ENCODE measurements at places on chromosomes 1 and 21. TPM values are rescaled to one million over a fixed set of nuclear protein-coding genes. Genes with fewer than 3 reads are reported as not detected.

The SYPL2 gene
- polyA plus RNA-seq = 0.40 TPM

The MRAP gene
- polyA plus RNA-seq = not detected

The FCRL6 gene
- polyA plus RNA-seq = not detected

The RIPK4 gene
- polyA plus RNA-seq = not detected

The LRP8 gene
- 6.4 TPM for polyA plus RNA-seq

GRCh38 chr1:181541458-181541857 lies 58.1 kb downstream of the CACNA1E start:
- DNase-seq = no peak

DNA sequence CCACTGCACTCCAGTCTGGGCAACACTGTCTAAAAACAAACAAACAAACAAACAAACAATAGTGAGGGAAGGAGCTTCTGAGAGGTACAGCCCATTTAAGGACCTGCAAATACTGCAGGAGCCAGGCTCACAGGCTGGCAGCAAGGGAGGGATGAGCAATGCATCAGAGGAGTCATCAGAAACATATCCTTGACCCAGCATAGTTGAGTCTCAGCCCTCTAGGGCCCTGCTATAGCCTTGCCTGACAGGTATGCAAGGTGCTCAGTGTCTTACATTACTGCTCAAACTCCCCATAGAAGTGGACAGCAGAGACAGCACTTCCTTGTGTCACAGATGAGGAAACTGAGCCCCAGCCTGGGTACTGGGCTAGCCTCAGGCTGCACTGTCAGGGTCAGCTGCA lies 7.3 kb upstream of the TTC4 start:
- no peak for DNase-seq

GRCh38 chr1:64497088-64497883 lies 27.4 kb downstream of the CACHD1 start:
- DNase-seq = no peak

- DNase-seq = no peak
Observed at GRCh38 chr1:243253211-243253925, 1.7 kb downstream of the CEP170 start.

DNA sequence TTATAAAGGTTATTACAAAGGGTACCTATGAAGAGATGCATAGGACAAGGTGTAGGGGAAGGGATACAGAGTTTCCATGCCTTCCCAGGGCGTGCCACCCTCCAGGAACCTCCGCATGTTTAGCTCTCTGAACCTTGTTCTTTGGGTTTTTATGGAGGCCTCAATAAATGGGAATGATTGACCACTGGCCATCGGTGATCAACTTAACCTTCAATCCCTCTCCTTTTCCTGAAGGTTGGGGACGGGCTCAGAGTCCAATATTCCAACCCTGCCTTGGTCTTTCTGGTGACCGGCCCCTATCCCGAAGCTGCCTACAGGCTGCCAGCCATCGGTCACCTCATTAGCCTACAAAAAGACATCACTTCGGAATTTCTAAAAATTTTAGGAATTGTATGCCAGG lies 11.7 kb downstream of the CD244 start:
- no peak for DNase-seq

GRCh38 chr1:9417695-9418094 lies 121.6 kb upstream of the SLC25A33 start:
- no peak for DNase-seq

DNA sequence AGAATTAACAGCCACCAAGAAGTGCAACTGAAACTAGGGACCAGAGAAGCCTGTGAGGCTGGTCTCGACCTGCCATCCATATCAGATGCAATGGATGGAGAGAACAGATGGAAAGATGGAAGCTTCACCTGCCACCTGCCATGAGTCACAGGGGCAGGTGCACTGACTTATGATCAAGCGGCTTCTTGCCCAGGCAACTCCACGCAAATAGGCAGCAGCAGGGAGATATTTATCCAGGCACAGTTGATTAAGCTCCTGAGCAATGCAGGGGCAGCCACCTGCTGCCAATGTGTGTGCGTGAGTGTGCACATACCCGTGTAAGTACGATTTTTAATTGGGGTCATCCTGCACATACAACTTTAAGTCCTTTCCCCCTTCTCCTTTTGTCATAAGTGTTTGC lies 174.2 kb downstream of the PTPRU start:
- no peak for DNase-seq

- no peak for DNase-seq
Observed at GRCh38 chr1:223393275-223394214, at the start of gene CCDC185. TSS of gene CCDC185 (plus strand) at chr1:223393415. CDS start at chr1:223393476, 61 bp downstream.

GRCh38 chr1:246681900-246682895 lies 42.0 kb upstream of the SCCPDH start:
- DNase-seq = no peak
